ENCODE measurements at places on chromosomes 1 and 21. TPM values are rescaled to one million over a fixed set of nuclear protein-coding genes. Genes with fewer than 3 reads are reported as not detected.

MAB21L3 gene
- 6.9 TPM for total RNA-seq

GRCh38 chr21:32087447-32087846, 191.4 kb downstream of the MIS18A start:
- no peak for DNase-seq

GRCh38 chr1:164675342-164675904, 116.4 kb downstream of the PBX1 start:
- peak; percentile 32 for DNase-seq

GRCh38 chr1:24502709-24503058, at the start of gene RCAN3:
TSS of gene RCAN3 (plus strand) at chr1:24502836. CDS start at chr1:24514373, 11,537 bp downstream.
- peak; percentile 56 for DNase-seq

CYP4A11 gene
- not detected for total RNA-seq

SELENBP1 gene
- total RNA-seq, result 26.8 TPM

DNA sequence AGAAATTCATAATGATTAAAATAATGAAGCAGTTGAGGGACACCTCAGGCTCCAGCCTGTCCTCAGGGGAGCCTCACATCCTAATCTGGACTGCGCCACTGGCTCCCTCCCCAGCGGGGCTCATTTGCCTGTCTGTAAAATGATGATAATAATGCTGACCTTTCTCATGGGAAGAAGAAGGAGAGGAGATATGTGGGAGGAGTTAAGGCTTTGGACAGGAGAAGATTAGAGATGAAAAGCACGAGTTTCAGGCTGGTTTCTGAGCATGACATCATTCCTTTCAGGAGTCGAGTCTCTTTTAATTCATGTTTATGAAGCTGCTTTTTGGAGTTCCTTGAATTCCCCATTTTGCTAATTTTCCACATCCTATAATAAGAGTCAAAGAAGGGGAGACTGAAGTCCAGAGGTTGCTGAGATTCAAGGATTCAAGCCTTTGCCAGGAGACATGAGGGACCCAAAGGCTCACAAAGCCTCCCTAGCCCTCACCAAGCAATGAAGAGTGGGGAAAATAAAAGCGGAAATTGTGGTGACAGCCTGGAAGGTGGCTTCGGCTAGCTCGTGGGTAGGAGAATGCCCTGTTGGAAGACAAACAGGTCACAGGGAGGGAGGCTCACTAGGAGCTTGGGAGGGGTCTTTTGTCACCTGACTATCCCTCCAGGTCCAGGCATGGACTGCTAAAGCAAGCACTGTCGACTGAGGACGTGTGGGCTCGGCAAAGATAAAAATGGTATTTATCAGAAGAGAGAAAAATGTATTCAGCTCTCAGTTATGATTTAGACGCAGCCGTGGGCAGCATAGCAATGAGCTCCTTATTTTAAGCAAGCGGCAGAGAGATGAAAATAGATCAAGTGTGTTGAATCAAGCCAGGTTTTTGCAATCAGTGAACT, 27.5 kb upstream of the STMN1 start:
- DNase-seq, result no peak

GRCh38 chr1:66750577-66750976, 1.7 kb upstream of the DYNLT5 start:
- no peak for DNase-seq

GRCh38 chr1:198416296-198416695, 124.2 kb downstream of the ATP6V1G3 start:
- DNase-seq, result no peak

DNA sequence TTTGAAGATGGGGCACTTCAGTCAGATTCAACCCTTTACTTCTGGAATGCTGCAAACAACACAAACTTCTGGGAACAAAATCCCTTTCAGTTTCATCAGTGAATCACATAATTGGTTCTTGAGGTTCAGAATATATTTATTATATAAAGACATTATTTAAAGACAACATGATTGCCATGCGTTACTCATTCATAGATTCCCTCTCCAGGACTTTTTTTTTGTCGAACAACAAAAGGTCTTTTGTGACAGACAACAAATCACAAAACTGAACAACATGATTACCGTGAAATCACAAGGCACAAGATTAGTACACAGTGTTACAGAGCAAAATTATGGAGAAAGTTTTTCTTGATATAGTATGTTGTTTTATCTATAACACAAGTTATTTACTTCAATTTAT, 1815.0 kb downstream of the NCAM2 start:
- no peak for DNase-seq

DNA sequence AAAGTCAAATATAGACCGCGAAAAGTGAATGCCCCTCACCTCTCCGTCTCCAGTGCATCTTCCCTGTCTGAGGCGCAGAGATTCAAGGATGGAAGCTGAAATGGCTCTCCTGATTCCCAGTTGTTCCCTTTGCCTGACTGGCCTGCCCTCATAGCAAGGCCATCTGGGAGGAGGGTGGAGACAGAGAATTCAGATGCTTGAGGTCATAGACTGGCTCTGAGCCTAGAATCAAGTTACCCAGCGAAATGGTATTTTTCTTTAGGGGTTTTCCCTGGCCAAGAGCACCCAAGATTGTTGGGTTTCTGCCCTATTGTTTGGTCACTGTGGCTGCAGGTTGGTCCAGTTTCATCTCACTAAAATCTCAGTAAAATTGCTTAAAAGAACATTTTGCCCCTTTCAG, 7.2 kb downstream of the METTL13 start:
- peak; percentile 65 for DNase-seq

MIXL1 gene
- not detected for total RNA-seq

S100A2 gene
- total RNA-seq, result 392 TPM

- peak; percentile 61 for DNase-seq
Measured at GRCh38 chr1:198333744-198334143, 176.9 kb downstream of the NEK7 start.

- peak; percentile 57 for DNase-seq
Measured at GRCh38 chr1:226882631-226883409, 12.4 kb downstream of the PSEN2 start.

CD34 gene
- total RNA-seq, result 0.35 TPM

- no peak for DNase-seq
Measured at GRCh38 chr1:155485945-155486344, 76.7 kb downstream of the ASH1L start.

DNA sequence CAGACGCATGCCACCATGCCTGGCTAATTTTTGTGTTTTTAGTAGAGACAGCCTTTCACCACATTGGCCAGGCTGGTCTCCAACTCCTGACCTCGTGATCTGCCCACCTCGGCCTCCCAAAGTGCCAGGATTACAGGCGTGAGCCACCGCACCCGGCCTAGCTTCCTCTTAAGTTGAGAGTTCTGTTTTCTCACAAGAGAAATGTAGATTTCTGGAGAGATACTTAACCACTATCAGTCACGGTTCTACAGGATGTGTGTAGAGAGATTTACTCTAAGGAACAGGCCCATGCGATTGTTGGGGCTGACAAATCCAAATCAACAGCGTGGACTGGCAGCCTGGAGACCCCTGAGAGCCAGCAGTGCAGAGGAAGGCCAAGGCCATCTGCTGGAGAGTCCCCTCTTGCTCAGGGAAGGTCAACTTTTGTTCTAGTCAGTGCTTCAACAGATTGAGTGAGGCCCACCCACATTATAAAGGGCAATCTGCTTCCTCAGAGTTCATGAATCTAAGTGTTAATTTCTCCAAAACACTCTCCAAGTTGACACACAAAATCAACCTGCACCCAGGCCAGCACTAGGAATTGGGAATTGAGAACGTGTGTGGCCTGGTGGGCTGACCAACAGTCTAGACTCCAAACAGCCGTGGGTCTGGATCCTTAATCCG, 38.7 kb downstream of the CHAF1B start:
- DNase-seq, result no peak

TAL1 gene
- 0.35 TPM for total RNA-seq

IL10 gene
- not detected for total RNA-seq

DNA sequence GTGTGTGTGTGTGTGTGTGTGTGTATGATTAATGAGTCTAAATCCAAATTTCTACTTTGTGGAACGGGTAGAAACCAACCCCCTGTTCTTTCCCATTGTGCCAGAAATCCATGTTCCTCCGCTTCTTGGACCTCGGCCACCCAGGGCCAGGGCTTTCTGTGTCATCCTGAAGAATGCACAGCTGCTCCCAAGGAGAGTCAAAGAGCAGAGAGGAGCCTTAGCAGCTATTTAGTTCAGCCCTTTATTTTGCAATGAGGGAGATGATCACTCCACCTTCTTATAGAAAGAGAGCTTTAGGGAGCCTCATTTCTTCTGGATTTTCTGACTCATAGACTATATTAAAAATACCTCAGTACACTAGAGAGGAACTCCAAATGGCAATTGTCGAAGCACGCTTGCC, 489.3 kb upstream of the VAMP3 start:
- no peak for DNase-seq

RNF186 gene
- total RNA-seq, result 0.05 TPM

GRCh38 chr21:44532712-44533111, 7.3 kb downstream of the KRTAP10-1 start:
- no peak for DNase-seq

RASAL2 gene
- total RNA-seq, result 11.3 TPM

GRCh38 chr1:221015159-221015790, 136.0 kb downstream of the HLX start:
- DNase-seq, result no peak

DNA sequence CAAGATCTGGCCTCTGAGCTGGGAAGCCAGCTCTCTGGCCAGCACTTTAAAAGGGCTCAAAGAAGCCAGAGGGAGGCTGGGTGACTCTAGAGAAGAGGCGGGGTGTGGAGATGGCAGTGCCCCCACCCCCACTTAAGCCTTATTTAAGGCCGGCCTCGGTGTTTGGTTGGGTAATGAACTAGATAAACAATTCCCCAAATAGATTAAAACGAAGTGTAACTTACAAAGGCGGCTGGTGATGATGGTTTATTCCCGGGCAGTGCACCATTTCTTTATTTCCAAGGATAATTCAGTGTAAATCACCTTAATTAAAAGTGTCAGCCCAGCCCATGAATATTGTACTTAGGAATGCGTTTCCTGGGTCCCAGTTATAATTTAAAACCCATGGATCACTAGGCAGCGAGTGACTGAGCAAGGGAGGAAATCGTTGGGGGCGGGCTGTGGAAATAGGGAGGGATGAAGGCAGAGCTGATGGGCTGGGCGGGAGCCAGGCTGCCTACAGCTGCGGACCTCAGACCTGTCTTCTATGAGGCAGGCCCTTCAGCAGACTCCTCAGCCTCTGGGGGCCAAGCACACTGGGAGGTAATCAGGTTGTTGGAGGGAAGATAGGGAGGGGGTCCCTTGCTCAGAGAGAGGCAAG, 54.9 kb downstream of the TMEM53 start:
- peak; percentile 89 for DNase-seq

DNA sequence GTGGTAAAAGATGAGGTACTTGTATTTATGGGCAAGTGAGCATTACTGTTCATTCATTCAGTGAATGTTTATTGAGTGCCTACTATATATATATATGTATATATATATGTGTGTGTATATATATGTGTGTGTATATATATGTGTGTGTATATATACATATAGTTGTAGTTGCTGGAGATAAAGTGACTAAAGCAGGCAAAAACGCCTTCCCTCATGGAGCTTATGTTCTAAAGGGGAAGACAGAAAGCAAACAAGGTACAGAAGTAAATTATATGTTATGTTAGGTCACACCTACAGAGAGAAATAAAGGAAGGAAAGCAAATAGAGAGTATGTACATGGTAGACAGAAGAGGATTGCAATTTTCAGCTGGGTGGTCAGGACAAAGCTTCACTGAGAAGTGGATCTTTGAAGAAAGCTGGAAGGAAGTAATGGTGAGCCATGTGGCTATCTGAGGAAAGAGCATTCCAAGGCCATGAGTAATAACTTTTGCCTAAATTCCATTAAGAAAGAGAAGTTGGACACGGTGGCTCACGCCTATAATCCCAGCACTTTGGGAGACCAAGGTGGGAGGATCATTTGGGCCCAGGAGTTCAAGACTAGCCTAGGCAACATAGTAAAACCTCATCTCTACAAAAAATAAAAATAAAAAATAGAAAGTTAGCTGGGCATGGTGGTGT, 33.5 kb upstream of the KLF17 start:
- peak; percentile 92 for DNase-seq

- DNase-seq, result no peak
Measured at GRCh38 chr1:177809819-177810218, 160.0 kb downstream of the SEC16B start.

DNA sequence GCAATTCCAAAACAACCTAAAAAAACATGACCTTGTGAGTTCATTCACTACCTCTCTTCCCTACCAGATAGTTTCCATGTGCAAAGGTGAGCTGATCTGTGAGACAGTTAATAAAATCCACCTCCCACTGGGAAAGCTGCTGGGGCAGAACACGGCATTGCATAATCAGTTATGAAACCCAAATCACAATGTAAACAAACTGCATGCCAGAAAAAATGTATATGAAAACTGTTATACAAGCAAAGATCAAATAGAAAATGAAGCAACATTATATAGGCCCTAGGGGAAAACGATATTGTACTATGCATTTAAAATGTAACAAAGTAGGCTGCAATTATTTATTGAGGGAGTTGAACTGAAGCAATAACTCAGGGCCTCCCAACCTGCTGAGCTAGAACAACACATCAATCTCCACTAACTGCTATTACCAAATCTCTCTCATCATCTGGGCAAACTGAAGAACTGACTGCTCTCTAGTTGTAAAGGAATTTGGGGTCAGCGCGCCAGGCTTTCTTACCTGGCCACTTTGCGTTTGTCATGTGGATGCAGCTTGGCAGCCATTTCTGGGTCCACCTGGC, 31.0 kb downstream of the TRIT1 start:
- peak; percentile 60 for DNase-seq

GRCh38 chr1:25503551-25504426, 39.6 kb upstream of the LDLRAP1 start:
- DNase-seq, result peak; percentile 47

ATP6V1G3 gene
- not detected for total RNA-seq

DNA sequence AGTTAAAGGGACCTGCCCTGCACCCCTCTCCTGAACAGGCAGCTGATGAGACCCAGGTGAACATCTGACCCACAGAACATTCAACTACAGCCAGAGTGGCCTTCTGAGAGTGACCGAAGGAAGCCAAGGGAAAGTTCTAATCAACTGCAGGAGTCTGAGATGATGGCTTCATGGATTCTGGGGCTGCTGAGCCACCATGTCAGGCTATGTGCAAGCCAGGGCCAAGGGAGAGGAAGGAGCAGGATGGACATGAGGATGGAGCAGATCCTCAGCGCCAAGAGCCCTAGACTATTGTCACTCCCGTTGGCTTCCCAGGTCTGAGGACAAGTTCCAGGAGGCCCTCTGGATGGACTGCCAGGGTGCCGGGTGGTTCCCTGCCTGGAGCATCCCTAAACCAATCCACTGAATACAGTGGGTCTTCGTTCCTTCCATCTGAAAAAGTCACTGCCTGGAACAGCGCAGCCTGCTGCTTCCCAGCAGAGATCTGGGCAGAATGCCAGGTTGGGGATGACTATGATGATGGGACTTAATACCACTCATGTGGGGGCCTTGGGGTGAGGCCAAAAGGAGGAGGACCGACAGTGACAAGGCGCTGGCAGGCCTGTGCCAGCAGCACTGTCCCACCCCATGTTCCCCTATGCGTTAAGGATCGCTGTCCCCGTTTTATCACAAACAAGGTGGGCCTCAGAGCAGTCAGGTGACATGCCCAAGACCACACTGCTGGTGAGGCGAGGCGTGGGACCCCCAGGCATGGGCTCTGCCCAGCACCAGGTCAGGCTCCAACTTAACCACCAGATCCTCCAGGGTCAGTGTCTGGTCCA, 19.8 kb downstream of the SPOCD1 start:
- DNase-seq, result peak; percentile 42

Data from renal cortical epithelial cell (primary cell).